Suppressor macrophage treated with lipopolysaccharide for 4 hours (primary cell): ENCODE measurements at places on chromosomes 2 and 18.
A peak's percentile ranks its signal among the peaks of the same experiment; 100 is the strongest.

DNA sequence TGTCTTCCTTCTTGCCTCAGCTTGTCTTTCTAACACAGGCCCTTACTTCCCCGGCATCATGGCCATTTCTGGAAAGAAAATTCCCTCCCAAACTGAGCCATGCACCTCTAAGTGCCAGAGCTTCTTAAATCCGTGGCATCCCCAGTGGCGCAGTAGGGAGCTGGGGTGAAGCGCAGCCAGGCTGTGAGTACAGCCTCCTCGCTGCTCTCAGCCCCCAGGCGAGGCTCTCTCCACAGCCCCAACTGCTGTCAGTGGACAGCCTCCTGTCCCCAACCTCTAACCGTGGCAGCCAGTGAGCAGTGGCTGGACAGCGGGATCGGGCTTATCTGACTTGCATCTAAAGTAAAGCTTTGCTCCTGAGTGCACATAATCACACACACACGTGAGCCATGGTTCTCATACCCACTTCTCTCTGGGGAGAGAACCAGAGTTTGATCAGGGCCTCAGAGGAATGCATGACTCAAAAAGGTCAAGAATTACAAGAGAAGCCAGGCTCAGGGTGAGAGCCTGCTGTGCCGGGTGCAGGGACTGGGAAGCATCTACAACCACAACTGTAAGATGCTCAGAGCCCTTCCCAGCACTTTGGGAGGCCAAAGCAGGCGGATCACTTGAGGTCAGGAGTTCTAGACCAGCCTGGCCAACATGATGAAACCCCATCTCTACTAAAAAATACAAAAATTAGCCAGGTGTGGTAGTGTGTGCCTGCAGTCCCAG lies 50.7 kb downstream of the SFXN5 start:
- no peak for DNase-seq

DNA sequence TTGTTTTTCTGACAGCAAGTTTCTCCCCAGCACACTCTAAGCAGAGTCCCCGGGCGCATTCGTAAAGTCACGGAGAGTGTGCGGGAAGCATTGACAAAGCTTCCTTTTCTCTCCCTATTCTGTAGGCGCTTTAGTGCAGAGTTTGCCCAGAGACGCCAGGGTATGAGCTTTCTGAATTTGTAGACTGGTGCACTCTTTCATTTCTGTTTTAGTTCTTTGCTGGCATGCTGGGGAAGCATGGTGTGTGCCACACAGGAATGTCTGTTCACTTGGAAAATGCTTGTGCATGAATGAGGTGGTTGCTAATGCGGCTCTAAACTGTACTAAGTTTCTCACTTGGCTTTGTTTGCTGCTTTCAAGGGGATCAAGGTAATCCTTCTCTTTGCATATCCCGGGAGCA lies 102.6 kb downstream of the RTN4 start:
- DNase-seq, result no peak

- DNase-seq, result no peak
Measured at GRCh38 chr18:26624443-26624842, 76.1 kb upstream of the KCTD1 start.

GRCh38 chr18:61898640-61899101 lies 5.9 kb upstream of the RNF152 start:
- DNase-seq, result no peak

GRCh38 chr2:232228332-232228731 lies 150.2 kb upstream of the ALPP start:
- DNase-seq, result no peak

DNA sequence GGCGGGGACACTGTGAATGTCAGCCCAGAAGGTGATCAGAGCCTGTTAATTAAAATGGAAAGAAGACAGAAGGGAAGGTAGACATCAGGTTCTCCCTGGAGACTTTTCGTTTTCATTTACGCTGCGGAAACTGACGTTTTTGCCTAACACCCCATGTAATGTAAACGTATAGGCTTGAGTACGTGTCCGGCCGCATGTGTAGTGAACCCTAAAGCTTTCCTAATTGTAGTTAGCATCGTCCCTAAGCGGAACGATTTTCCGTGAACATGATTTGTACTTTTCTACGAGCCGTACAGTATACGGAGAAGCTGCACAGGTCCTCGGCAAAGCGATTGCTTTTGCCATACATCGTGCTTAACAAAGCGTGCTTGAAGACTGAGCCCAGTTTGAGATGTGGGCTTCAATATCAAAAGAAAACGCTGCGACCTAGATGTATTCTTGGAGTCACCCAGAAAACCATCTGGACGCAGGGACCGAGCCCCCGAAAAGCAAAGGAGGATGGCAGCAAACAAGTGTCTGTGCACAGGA lies 284 bp downstream of the TIMM21 start:
- no peak for DNase-seq

GRCh38 chr18:32478807-32479206 lies 8.1 kb upstream of the GAREM1 start:
- no peak for DNase-seq

DNA sequence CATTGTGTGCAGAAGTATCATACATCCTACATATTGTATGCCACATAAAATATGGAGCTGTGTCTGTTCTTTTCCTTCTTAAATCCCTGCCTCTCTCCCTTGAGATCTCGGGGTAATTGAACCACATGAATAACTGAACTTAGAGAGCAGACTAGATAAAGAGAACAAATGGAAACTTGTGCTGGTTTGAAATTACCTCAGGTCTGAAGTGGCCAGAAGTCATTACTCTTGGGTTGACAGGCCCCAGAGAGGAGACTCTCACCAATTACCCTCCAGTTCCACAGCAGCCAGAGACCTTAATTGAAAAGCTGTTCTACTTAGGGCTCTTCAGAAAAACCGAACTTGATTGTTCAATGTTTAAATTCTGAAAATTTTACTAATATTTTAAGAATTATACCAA lies 5.0 kb upstream of the ADAM17 start:
- DNase-seq, result no peak

GRCh38 chr2:37457401-37457901 lies 113.0 kb downstream of the QPCT start:
- DNase-seq, result no peak

DNA sequence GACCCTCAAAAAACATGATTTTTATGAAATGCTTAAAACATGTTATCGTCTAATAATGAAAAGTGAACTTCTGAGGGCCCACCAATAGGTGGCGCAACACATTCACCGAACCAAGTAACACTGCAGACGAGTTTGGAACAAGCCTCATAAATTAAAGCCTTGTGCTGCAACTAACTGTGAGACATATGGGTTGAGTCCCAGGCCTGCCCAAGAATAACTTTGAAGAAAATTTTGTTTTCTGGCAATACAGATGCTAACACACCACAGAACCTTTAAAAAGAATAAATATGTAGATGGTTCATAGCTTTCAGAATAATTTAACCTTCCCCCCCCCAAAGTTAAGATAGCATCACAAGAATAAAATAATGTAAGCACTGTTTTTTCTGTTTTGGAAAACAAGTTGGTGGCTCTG lies 285.9 kb downstream of the RNF144A start:
- DNase-seq, result peak; percentile 71

- no peak for DNase-seq
Measured at GRCh38 chr2:216629784-216630183, 3.4 kb upstream of the IGFBP2 start.

GRCh38 chr18:28115149-28115550 lies 61.8 kb downstream of the CDH2 start:
- DNase-seq, result peak; percentile 9

DNA sequence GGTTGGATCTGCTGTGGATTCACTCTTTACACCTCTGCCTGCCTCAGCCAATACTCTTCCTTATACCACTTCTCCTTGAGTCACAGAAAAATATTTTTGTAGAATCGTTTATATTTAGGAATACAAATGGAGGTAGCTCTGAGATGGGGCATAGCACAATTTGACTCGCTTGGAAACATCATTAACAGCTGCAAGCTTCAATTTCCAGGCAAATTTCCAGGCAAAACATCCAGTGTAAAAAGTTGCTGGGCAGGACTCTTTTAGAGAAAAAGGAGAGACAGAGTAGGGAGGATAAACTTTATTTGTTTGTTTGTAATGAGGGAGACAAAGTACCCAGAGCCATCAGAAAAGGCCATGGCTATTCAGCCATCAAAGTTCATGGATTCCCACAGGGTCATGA lies 74.4 kb upstream of the SOX11 start:
- no peak for DNase-seq

- DNase-seq, result no peak
Measured at GRCh38 chr2:42486145-42486906, 7.5 kb downstream of the KCNG3 start.

DNA sequence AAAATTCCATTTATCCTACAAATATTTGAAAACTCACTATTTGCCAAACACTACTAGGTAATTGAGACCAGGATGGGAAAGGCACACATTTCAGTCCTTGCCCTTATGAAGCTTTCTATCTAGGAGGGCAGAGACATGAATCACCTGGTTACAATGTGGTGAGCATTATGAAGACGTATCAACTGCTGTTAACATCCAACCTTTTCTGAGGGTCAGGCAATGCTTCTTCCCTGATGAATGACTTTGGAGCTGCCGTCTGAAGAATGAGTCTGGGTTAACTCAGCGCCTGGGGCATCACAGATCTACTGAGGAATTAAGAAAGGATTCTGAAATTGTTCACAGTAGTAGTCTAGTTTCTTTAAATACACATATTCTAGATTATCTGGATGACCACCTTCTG lies 62.1 kb upstream of the NOSTRIN start:
- DNase-seq, result no peak

- peak; percentile 6 for DNase-seq
Measured at GRCh38 chr2:55518841-55519165, 715 bp upstream of the CFAP36 start.

DNA sequence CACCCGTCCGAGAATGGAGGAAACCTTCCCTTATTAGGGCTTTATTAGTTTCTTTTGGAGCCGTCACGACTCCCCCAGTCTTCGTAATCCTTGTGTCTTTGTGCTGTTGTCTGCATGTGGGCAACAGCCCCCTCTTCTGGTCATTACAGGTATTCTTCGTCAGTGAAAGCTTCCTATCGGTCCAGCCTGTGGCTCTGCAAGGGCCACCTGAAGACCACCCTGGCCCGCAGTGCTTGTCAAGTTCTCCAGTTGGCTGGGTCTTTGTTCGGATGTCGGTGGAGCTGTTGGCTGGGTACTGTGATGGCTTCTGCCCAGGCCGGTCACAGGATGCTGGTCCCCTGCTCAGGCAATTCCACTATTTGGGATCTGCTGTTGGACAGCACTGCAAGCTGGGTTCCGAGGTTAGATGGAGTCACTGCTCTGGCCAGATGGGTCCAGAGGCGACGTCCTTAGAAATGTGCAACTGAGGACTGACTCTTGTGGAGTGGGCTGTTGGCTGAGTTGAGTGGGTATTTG lies 19.2 kb downstream of the E2F6 start:
- peak; percentile 52 for DNase-seq

GRCh38 chr18:251572-251971 lies 16.3 kb downstream of the THOC1 start:
- no peak for DNase-seq

GRCh38 chr2:119249311-119249710 lies 25.7 kb downstream of the STEAP3 start:
- DNase-seq, result no peak

DNA sequence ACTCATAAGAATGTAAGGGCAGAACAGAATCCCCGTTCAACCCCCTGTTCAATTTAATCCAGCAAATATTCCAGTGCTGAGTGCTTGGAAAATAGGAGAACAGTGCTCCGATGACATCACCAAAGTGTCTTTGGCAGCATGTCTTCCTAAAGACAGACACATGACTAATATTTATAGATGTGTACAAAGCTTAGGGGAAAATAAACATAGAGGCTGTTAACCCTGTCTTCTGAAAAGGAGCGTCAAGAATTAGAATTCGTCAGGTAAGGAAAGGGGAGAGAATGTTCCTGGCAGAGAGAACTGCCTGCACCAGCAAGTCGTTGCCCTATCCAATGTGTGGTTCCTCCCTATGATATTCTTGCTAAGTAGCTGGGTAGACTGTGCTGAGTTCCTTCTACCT lies 72.7 kb downstream of the PLB1 start:
- no peak for DNase-seq

DNA sequence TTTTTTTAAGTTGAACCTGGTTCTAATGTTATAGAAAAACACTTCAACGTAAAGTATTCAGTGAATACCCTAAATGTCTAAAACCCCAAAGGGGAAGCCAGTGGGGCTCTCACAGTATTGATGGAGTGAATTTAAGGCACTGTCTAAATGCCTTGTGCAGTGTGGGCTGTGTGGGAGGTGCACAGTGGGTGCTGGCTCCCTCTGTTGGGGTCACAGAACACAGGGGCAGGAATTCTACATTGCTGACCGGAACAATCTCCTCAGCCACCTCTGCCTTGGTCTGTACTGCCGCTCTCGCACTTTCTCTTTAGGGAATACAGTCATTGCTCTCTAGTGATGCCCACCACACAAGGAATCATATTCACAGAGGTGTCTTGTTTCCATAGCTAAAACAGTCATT lies 45.4 kb downstream of the SPRED2 start:
- DNase-seq, result no peak

- DNase-seq, result no peak
Measured at GRCh38 chr2:179939259-179939658, 67.8 kb downstream of the CWC22 start.

DNA sequence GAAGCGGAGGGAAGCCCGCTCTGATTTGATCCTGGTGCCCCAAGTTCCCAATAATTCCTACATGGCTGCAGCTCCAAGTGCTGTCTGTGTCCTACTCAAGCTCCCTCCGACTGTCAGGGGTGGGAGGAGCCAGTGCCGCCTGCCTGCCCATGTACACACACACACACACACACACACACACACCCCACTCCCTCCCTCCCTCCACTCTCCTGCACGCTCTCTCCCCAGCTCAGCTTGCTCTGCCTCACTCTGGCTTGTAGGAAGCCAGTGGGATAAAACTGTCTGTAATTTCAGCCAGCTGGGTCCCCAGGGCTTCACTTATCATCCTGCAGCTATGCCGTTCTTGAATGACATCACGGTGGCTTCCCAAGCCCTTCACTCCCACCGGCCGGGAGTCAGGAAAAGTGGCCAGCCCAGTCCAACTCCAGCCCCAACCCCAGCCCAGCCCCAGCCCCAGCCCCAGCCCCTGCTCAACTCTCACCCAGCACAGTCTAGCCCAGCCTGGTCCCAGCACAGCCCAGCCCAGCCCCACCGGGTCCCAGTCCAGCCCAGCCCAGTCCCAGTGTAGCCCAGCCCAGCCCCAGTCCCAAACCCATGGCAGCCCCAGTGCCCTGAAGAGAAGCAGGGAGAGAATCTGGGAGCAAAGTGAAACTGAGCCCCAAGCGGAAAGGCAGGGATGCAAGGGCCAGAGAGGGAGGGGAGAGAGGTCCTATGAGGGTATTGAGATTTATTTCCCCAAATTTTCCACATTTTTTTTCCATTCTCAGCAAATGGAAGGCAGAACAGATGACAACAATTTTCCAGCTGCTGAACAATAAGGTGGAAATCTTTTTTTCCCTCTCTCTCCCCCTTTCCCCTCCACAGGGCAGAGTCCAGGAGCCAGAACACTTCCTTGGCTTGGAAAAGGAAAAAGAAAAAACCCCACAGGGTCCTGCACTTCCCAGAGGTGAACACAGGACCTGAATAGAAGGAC lies 144.0 kb downstream of the TNS1 start:
- DNase-seq, result no peak

DNA sequence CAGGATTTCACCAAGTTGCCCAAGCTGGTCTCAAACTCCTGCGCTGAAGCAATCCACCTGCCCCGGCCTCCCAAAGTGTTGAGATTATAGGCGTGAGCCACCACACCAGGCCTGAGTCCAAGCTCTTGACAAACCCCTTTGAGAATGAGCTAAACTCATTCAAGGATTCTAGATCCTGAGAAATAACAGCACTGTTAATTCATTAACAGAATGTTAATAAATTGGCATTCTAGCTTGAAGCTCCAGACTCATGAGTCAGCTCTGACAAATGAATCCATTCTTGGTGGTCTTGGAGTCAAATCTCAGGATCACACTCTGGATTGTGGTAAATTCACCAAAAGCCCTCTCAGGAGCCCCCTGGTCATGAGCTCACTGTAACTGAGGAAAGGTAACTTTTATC lies 1.8 kb downstream of the NARS1 start:
- DNase-seq, result no peak
